ENCODE measurements at places on chromosomes 7 and 10.

GRCh38 chr7:158782761-158783401 lies 46.4 kb downstream of the ESYT2 start:
- no peak for DNase-seq

GRCh38 chr10:127398971-127399365 lies 150.1 kb upstream of the NPS start:
- DNase-seq = no peak

DNA sequence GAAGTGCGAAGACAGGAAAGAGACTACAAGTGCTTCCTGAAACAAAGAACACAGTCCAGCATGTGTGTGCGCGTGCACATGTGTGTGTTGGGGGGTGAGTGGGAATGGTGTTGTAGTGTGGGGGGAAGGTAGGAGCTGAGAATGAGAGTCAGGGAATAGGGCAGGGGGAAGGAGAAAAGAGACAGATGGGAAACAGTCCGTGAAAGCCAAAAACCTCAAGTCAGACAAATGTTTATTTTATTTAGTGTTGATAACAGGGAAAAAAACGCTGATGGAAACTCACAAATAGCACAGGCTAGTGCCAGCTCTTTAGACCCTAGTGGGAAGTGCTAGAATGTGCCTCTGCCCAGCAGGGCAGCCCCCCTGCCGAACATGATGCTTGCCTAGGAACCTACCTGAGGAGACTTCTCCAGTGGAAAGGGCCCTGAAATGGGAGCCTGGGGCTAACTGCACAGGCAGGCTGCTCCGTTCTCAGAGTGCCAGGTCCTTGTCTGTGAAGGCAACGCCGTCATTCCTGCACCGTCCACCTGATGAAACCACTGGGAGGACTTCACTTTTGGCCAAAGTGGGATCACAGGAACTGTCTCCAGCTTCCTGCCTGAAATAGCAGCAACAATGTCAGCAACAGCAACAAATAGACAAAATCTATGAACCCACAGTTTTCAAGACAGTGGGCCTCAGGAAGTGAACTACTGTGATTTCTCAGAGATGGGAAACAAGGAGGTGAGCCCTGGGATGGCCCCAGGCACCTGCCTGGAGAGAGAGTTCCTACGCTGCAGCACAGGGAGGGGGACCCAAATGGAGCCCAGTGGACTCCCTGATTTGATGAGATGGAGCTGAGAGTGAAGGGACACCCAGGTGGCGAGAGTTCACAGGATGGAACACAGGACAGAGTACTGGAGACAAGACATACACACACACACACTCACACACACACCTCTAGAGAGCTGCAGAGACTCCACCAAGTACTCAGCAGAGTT lies 379.7 kb downstream of the RPS24 start:
- DNase-seq = no peak

DNA sequence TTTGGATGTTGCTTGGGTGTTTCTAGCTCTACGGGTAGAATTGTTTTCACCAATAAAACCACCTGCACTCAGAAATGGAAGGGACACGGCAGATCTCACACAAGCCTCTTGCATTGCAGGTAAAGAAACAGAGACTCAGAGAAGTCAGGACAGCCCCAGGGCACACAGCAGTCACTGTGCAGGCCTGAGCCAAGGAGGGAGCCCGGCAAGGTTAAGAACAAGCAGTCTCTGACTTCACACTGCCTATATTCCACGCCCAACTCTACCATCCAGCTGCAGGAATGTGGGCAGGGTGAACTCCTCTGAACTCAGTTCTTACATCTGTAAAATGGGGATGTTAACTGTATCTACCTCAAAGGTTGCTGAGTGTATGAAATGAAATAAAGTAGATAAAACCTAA lies 15.4 kb downstream of the CHST15 start:
- DNase-seq = no peak

- no peak for DNase-seq
These were observed 822 bp downstream of the ZNF800 start for GRCh38 chr7:127391591-127392181.

DNA sequence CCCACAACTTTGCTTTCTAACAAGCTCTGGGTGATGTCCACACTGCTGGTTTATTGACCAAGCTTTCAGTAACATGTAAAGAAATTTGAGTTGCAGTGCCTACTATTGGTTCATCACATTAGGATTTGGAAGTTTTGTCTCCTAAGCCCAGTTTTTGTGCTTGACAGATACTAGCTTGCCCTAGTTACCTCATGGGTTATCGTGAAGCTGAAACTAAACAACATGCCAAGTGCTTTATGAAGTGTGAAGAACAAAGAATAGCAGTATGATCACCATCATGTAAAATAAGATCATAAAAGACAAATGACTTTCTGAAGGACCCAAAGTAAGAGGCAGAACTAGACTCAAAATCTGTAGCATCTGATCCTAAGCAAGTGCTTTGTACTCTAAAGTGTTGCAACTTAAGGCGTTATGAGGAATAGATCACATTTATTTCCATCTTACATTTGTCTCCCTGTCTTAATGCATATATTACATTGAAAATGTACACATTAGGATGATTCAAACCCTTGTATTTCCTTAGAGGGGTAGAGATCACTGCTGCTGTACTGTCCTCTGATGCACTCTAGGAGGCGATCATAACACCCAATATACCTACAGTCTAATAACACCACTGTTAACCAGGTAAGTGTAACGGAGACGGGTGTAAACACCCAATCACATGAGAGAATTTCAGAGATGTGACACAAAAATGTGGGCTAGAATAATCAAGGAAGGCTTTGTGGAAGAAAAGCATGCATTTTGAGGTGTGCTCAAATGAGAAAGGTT lies 71.3 kb downstream of the NRCAM start:
- DNase-seq = no peak

GRCh38 chr7:81506609-81507008 lies 263.2 kb downstream of the HGF start:
- DNase-seq = no peak

GRCh38 chr7:151008511-151009323 lies 15.6 kb downstream of the ATG9B start:
- DNase-seq = no peak

- no peak for DNase-seq
These were observed 98.9 kb downstream of the KAT6B start for GRCh38 chr10:74925291-74925690.

- DNase-seq = no peak
These were observed 408.9 kb downstream of the ADRA2A start for GRCh38 chr10:111485767-111486166.

GRCh38 chr7:140062118-140062527 lies 628 bp downstream of the PARP12 start:
- DNase-seq = no peak

GRCh38 chr7:142000244-142000643 lies 4.6 kb downstream of the MGAM start:
- no peak for DNase-seq

GRCh38 chr7:135320268-135320667 lies 86.6 kb downstream of the STRA8 start:
- DNase-seq = no peak

DNA sequence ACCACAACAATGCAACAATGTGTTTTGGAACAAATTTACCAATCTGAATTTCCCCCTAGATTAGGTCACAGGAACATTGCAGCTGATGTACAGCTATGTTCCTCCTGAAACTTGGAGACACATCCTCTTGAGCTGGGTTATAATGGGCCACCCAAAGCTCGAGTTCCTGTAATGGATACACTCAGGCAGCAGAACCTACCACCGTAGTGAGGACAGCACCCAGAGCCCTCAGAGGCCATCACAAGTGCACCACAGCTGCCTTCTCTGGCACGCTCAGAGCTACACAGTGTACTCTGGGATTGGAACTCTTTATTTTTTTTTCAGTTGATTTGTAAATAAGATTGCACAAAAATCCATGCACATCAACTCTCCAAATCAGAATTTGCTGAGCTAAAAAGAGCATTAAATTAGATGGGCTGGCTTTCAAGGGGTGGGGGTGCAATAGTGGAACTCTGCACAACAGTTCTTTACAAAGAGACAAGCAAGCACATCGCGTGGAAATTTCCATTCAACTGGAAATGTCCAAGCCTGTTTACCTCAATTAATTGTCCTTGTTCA lies 56.7 kb downstream of the EGFR start:
- DNase-seq = no peak

GRCh38 chr7:134907000-134907399 lies 79.3 kb upstream of the AGBL3 start:
- DNase-seq = no peak

Measured in NCI-H187 treated with DMSO at 0.1 percent for 48 hours (cell line).